Right lung (tissue), 10 donors: ENCODE measurements at places on chromosomes 3 and 15.

DNA sequence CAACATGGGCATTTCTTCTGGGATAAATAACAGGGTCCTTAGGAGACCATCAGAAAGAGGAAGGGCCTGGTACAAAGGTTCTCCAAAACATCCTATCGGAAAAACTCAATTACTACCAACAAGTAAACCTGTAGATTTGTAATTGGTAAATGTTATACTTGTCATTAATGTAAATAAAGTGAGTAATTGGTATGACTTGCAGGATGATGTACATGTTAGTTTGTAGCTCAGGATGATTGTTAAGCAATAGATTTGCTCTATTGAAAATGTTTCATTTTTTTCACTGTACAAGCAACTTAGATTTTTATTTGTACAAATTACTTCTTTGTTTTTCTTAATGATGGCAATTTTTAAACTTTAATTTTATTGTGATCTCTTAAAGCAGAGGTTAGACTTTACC lies 3.8 kb upstream of the SCG5 start:
- DNase-seq, result no peak

GRCh38 chr3:170679190-170679589 lies 93.3 kb upstream of the SLC7A14 start:
- no peak for DNase-seq

DNA sequence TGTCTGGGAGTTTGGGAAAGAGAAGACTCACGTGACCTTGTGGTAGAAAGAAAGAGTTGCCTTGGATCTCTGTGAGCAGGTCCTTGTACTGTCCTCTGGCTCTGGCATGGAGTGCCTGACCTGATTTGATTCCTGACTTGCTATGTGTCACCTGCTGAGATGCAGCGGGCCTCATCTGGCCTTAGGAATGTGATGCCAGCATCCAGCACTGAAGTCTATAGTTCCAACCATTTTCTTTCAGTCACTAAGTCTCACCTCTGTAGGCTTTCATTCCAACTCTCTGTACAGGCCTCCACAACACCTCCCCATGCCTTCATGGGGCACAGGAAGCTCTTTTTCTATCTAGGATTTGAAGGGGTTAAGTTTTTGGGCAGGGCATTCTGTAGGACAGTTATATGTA lies 12.1 kb upstream of the OXSR1 start:
- DNase-seq, result no peak

GRCh38 chr15:92664178-92664900 lies 8.8 kb upstream of the FAM174B start:
- no peak for DNase-seq

- no peak for DNase-seq
These were observed 21.6 kb upstream of the RGMA start for GRCh38 chr15:93110502-93111040.

- DNase-seq, result no peak
These were observed 176.3 kb downstream of the MEIS2 start for GRCh38 chr15:36924034-36924433.

DNA sequence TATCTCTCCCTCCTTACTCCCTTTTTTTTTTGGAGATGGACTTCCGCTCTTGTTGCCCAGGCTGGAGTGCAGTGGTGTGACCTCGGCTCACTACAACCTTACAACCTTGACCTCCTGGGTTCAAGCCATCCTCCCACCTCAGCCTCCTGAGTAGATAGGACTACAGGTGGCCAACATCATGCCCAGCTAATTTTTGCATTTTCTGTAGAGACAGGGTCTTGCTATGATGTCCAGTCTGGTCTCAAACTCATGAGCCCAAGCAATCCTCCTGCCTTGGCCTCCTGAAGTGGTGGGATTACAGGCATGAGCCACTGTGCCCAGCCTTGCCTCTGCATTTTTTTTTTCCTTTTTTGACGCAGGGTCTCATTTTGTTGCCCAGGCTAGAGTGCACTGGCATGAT lies 17.1 kb downstream of the STAG1 start:
- DNase-seq, result no peak

GRCh38 chr3:88433568-88433967 lies 283.8 kb downstream of the C3orf38 start:
- no peak for DNase-seq

GRCh38 chr15:63938486-63939061 lies 104.8 kb upstream of the HERC1 start:
- DNase-seq, result no peak

GRCh38 chr15:31200735-31201151 lies 99.2 kb upstream of the TRPM1 start:
- DNase-seq, result no peak

GRCh38 chr3:117622171-117622841 lies 912.7 kb downstream of the TUSC7 start:
- DNase-seq, result no peak

DNA sequence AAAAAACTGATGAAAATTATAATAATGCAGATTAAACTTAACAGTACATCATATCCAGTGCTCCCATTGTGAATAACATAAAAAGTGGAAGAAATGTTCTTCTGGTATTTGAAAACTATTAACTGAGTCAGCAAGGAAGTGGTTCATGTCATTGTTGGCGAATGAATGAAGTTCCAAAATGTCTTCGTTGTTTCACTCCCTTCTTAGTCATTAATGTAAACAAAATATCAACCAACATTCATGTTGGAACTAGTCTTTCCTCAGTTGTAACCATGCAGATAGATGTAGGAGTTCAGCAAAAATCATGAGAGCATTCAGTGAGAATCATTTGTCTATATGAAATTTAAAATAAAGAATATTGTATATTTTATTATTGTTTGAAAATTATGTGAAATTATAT lies 44.1 kb upstream of the ICE2 start:
- DNase-seq, result no peak

- no peak for DNase-seq
These were observed 243.7 kb downstream of the TLE3 start for GRCh38 chr15:69854001-69854400.

DNA sequence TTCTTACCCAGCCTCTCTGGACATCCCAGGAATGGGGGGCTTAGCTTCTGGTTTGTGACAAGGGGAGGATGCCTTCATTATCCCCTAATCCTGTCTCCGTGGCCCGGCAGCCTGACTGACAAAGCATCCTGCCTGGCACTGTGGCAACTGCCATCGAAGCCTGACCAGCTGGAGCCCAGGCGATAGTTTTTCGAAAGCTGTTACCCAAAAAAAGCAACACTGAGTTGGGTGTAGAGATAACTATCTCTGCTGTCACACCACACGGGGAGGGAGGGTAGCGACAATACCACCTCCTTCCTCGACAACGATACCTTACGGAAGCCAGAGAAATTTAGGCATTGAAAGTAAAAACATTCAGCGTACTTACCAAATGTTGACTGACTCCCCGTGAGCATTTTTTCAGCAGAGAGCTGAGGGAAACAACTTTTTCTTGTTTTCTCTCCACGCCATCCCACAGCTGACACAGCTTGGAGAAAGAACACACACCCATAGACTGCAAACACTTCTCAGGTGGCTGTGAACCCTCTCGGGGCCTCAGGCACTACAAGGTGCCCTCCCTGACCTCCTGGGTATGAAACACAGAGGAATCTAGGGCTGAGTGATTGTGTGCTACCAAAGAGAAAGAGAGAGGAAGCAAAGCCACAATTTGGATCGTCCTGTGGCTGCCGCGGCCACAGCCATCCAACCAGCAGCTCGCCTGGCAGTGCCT lies 361.9 kb upstream of the ICE2 start:
- no peak for DNase-seq

DNA sequence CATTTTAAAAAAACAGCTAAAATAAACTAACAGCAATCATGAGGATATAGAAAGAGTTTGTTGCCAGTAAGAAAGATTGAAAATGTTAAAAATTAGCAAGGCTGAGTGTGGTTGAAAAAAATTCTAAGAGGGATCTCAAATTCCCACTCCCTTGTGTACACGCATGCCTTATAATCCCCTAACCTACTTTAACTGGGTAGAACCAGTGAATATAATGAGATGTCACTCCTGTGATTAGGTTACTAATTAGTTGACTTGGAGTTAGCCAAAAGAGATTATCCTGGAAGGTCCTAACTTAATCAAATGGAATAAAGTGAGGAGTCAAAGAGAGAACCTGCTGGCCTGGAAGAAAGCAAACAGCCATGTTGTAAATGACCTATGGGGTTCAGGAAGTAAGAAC lies 286.0 kb upstream of the TGFBR2 start:
- DNase-seq, result no peak

DNA sequence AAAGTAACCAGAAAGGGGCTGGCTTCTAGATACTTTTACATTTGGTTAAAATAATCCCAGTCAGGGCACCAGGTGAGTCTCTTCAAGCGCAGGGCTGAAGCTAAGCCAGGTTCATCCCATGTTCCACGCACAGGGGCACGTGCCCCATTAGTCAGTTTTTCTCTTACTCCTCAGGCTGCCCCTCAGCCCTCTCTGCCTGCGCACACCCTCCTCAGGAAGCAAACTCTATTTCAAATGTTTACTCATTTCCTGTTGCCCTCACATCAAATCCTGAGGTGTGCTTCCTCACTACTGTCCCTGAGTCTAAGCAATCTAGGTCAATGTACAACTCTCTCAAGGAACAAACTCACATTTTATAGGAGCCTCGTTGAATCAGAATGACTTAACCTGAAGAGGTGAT lies 48.5 kb downstream of the THBS1 start:
- no peak for DNase-seq

GRCh38 chr15:65326117-65326526 lies 21.6 kb downstream of the RNU5B-1 start:
- peak; percentile 45 for DNase-seq

GRCh38 chr3:116233711-116234357 lies 211.5 kb downstream of the LSAMP start:
- no peak for DNase-seq

- DNase-seq, result no peak
These were observed 136.0 kb upstream of the THBS1 start for GRCh38 chr15:39444735-39445470.

DNA sequence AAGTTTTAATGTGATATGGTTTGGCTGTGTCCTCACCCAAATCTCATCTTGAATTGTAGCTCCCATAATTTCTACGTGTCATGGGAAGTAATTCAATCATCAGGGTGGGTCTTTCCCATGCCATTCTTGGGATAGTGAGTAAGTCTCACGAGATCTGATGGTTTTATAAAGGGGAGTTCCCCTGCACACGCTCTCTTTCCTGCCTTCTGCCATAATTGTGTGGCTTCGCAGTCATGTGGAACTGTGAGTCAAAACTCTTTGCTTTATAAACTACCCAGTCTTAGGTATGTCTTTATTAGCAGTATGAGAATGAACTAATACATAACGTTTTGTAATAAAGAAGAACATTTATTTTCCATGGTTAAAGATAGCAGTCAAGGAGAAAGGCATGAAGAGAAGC lies 39.2 kb upstream of the GOLIM4 start:
- DNase-seq, result no peak

DNA sequence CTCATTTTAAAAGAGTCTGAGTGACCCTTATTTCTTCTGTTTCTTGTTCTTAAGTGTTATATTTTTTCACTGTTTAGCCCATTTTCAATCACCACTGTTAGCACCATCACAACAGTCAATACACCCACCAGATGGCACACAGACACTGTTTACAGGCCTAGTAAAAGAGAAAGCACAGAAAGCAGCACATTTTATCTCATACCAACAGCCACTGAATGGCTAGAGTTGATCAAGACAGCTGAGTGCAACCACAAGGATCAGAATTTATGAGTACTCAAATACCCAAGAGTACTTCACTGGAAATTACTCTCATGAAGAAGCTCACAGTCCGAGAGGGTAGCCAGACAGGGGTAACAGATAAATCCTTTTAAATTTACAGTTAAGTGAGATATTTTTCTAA lies 127.0 kb downstream of the TFDP2 start:
- no peak for DNase-seq

GRCh38 chr3:37307321-37307720 lies 132.9 kb upstream of the LRRFIP2 start:
- no peak for DNase-seq

- DNase-seq, result no peak
These were observed 84.4 kb upstream of the KCNH8 start for GRCh38 chr3:19063936-19064335.

DNA sequence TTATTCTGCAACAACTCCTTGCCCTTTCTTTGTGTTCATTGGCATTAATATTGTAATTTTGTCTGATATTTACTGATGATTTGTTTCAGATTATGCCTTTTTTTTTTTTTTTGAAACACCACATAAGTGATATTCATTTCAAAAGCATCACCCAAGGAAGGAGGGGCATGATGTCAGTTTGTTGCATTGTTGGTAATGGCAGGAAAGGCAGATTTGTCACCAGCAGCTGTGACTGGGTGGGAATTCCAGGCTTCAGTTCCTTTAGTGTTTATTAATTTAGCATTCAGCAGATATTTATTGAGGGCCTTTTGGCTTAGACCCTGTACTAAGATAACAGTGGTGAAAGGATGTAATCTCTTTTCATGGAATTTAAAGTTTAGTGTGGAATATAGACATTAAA lies 19.5 kb downstream of the SENP2 start:
- DNase-seq, result no peak

GRCh38 chr3:115227461-115227860 lies 80.4 kb upstream of the ZBTB20 start:
- no peak for DNase-seq

DNA sequence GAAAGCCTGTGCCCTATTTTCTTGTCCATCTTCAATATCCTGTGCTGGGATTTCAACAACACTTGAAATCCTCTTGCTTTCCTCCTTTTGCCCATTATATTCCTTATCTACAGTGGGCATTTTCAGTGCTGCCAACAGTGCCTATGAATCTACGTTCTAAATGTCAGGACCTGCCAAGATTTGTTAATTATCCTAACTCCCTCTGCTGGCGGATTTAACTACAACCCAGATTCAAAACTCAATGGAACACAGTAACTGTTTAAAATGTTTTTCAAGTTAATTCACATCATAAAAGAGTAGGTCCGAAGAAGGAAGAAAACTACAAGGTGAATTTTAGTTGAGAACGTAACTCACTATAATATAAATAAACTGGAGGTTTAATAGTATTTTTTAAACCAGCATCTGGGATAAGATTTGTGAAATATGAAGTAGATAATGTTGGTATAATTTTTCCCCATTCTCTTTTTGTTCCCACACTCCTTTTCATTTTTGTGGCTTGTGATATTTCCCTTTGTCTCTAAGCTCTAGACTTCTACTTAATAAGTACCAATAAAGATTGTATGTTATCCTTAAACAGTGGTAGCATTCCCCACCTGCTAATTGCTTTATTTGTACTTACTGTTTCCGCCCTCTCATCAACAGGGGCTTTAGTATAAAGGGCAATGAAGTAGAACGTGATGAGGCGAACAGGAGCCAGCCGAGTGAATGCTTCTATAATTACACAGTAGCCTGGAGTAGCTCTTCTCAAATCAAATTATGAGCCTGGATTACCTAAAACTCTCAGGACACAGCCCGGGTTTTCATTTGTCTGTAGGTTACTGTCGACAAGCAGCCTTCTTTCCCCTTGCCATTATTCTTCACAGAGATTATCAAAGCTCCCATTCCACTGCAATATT lies 302.5 kb upstream of the ATP11B start:
- no peak for DNase-seq

DNA sequence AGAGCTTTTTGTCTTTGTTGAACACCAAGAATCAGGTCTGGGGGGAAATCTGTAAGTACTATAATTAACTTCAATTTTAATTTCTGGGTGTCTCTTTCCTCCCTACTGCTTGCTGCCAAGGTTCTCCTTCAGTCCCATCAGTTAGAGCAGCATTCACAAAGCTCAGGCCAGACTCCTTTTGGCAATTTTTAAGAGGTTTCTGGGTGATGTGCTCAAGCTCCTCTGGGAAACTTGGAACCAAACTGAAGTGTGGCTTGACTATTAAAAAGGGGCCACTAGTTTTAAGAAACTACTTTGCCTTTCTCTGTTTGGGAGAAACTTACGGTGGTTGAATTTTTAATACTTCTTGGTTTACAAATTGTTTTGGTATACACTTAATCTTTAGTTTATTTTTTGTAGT lies 227.7 kb upstream of the SOX2 start:
- DNase-seq, result no peak
